A549 treated with CORT108297 at 1 μM for 4 hours (cell line): ENCODE measurements at places on chromosomes 16 and 17. TPM values are rescaled to one million over a fixed set of nuclear protein-coding genes. Genes with fewer than 3 reads are reported as not detected.

Gene RASD1
- 0.80 to 1.3 TPM (median 1.0 TPM) in 5 replicates for total RNA-seq

Gene CACNG1
- 0.08 to 0.25 TPM (median 0.14 TPM) in 4 of 5 replicates, not detected in the other for total RNA-seq

Gene FLOT2
- total RNA-seq, result 71.4 to 84.2 TPM (median 80.5 TPM) in 5 replicates

Gene CPD
- total RNA-seq, result 20.8 to 31.1 TPM (median 24.1 TPM) in 5 replicates

Gene ZNF629
- 15.1 to 17.9 TPM (median 16.2 TPM) in 5 replicates for total RNA-seq

Gene MEIOB
- total RNA-seq, result 1.7 to 2.3 TPM (median 1.9 TPM) in 5 replicates

Gene FBXW10B
- 2.7 to 4.2 TPM (median 4.1 TPM) in 5 replicates for total RNA-seq

Gene NPIPA2
- 1.2 to 1.9 TPM (median 1.4 TPM) in 5 replicates for total RNA-seq

Gene MAP3K14
- 41.9 to 75.4 TPM (median 58.3 TPM) in 5 replicates for total RNA-seq

Gene CCDC137
- total RNA-seq, result 60.1 to 73.6 TPM (median 66.8 TPM) in 5 replicates

Gene MYH1
- total RNA-seq, result not detected in 5 replicates
